Astrocyte (in vitro differentiated cells and primary cell): ENCODE measurements at places on chromosomes 5 and 9.
A peak's percentile ranks its signal among the peaks of the same experiment; 100 is the strongest.

GRCh38 chr5:4984461-4984860 lies 155.7 kb upstream of the ADAMTS16 start:
- no peaks in the 10 kb centered on the region for H3K36me3 ChIP-seq
- no peak for DNase-seq
- H3K27ac ChIP-seq: no peak overlapping the region
- no peak overlapping the region for H3K4me3 ChIP-seq
- peaks cover 2% of the 10 kb centered on the region for H3K27me3 ChIP-seq
- no peaks in the 10 kb centered on the region for H3K4me1 ChIP-seq

- H3K27ac ChIP-seq: no peak overlapping the region
- H3K36me3 ChIP-seq: no peaks in the 10 kb centered on the region
- no peak overlapping the region for H3K4me3 ChIP-seq
- DNase-seq: peak; percentile 80
Observed at GRCh38 chr5:125042261-125042890, 295.9 kb upstream of the ZNF608 start.

DNA sequence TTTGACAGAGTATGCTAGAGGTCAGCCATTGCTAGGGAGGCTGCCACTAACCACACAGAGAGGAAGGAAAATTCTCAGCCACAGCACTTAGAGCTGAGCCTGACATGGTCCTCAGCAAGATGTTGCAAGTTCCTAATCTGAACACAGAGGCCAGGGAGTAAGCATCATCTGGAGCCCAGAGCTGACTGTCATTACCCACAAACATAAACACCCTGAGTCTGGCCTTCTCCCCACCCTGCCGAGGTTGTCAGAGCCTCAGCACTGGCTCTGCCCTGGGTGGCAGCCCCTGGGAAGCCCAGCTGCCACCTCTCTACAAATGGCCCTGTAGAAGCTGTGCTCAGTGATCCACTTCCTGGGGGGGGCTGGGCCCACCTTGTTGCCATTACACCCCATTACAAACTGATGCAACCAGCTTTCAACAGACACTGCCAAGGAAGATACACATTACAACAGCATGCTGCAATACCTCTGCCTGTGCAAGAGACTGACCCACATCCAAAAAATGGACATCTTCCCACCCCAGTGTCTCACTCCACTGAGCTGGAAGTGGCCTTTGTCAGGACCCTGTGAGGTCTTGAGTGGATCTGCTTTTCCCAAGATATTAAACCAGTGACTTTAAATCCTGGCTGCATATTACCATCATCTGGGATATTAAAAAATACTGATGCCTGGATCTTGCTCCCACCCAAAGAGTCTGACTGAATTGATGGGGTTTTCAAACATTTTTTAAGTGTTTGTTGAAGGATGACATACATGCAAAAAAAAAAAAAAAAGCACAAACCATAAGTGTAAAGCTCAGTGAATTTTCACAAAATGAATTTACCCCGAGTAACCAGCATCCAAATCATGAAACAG lies 33.0 kb downstream of the IRF1 start:
- H3K27ac ChIP-seq: peak overlapping the region; percentile 78
- no peaks in the 10 kb centered on the region for H3K27me3 ChIP-seq
- peak; percentile 59 for DNase-seq
- no peak overlapping the region for H3K4me3 ChIP-seq
- peaks cover 42% of the 10 kb centered on the region for H3K4me1 ChIP-seq

DNA sequence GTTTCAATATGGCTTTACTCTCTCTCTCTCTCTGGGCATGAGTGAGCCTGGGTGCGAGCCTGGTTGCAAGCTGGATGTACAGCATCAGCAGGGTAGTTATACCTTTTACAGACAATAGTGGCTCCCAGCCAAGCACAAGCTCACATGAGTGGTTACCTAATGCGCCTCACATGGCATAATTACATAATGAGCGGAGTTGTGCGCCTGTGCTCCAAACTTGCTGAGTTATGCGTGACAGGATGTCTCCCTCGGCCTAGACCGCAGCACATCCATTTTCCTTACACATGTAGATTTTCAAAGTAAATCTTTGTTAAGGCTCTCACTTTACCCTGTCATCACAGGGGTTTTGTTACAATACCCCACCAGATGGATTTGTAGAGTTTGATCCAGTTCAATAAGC lies 233.5 kb upstream of the WWC1 start:
- DNase-seq: no peak
- H3K27me3 ChIP-seq: no peaks in the 10 kb centered on the region
- H3K4me1 ChIP-seq: no peaks in the 10 kb centered on the region
- H3K27ac ChIP-seq: no peak overlapping the region

- H3K4me1 ChIP-seq: peaks cover 36% of the 10 kb centered on the region
- H3K27ac ChIP-seq: no peak overlapping the region
- H3K27me3 ChIP-seq: no peaks in the 10 kb centered on the region
- no peak for DNase-seq
- H3K36me3 ChIP-seq: no peaks in the 10 kb centered on the region
Observed at GRCh38 chr9:121561385-121562222, 62.0 kb upstream of the GGTA1 start.

GRCh38 chr5:61755726-61756222 lies 423.7 kb downstream of the ZSWIM6 start:
- no peak overlapping the region for H3K4me3 ChIP-seq
- H3K4me1 ChIP-seq: no peaks in the 10 kb centered on the region
- no peaks in the 10 kb centered on the region for H3K27me3 ChIP-seq
- no peak overlapping the region for H3K27ac ChIP-seq
- no peaks in the 10 kb centered on the region for H3K36me3 ChIP-seq

DNA sequence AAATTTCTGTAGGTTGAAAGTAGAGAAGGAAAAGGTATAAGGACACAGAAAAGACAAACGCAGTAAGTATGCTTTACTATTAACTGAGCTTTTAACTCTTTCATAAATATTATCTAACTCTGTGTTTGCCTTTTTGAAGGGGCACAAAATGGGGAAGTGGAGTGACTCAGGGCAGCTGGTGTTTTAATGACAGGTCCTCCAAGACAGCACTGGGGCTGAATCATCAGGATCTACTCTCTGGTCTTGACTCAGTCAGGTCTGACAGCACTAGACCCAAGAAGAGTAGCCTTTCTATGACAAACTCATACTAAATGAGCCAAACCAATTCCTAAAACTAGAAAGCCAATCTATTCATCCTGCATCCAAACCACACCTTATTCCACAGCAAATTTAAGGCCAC lies 102.2 kb downstream of the APTX start:
- peak; percentile 36 for DNase-seq
- no peaks in the 10 kb centered on the region for H3K36me3 ChIP-seq
- H3K4me3 ChIP-seq: no peak overlapping the region
- H3K27ac ChIP-seq: no peak overlapping the region
- no peaks in the 10 kb centered on the region for H3K4me1 ChIP-seq
- no peaks in the 10 kb centered on the region for H3K27me3 ChIP-seq

DNA sequence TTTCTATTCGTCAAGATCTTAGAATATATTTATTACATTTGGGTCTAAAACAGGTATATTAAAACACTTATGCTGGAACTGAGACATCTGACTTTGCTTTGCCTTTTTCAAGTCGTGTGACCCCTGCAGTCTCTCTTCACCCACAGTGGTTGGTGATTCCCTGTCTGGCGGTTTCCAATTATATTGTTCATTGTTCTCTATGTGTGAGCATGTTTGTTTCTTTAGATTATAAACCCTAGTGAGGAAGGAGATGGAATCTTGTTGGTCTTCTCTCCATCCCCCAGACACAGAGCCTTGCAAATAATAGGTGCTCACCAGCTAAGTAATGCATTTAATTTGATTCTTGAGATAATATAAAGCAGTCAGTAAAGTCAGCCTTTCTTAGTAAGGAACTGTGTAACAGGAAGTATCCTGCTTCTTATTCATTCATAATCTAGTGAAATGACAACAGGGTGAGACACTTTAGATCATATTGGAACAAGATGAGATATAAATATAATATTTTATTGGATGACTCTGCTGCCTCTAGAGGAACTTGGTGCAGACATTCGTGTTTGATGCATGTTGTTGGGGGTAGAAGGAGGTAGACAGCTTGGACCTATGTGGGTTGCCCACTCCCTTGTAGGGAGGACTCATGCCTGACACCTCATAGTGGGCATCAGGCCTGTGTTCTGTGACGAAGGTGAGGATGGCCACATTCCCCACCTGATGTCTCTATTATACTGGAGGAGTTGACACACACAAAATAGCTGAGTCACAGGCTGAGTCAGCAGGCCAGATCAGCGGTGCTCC lies 88.1 kb downstream of the FGF1 start:
- H3K27me3 ChIP-seq: no peaks in the 10 kb centered on the region
- H3K4me1 ChIP-seq: peaks cover 31% of the 10 kb centered on the region
- no peaks in the 10 kb centered on the region for H3K36me3 ChIP-seq
- no peak overlapping the region for H3K4me3 ChIP-seq

DNA sequence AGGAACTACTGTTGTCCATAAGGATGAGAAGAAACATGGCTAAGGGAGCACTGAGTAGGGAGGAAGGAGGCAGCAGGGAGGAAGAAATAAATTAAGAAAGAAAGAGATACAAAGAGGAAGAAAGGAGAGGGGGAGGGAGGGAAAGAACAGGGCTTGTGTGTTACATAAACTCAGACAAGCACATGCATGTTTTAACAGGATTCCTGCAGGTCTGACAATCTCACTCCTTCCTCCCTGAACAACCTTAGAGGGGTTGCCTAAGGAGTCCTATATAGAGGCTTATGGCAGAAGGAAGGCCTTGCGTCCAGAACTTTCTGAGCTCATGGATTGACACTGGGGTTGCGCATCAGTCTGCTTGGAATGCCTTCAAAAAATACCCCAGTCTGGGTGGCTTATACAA lies 4.2 kb upstream of the KCNIP1 start:
- no peak overlapping the region for H3K27ac ChIP-seq
- H3K4me1 ChIP-seq: peaks cover 7% of the 10 kb centered on the region
- H3K4me3 ChIP-seq: no peak overlapping the region
- DNase-seq: no peak
- no peaks in the 10 kb centered on the region for H3K36me3 ChIP-seq

DNA sequence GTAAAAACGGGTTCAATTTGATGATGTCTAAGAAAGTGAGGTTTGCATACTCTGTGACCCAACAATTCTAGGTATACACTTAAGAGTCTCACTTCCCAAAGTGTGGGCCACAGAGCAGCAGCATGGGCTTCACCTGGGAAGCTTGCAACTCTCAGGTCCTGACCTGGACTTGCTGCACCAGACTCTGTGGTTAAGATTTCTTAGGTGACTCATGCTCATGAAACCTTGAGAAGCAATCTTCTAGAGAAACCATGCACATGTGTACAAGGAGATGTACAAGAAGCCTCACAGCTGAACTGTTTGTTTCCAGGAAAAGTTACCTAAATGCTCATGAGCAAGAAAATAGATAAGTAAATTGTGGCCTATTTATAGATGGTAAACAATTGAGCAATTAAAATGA lies 30.0 kb downstream of the DNAJC21 start:
- no peak overlapping the region for H3K27ac ChIP-seq
- peaks cover 4% of the 10 kb centered on the region for H3K4me1 ChIP-seq
- no peak overlapping the region for H3K4me3 ChIP-seq
- no peaks in the 10 kb centered on the region for H3K36me3 ChIP-seq
- H3K27me3 ChIP-seq: no peaks in the 10 kb centered on the region
- peak; percentile 70 for DNase-seq

DNA sequence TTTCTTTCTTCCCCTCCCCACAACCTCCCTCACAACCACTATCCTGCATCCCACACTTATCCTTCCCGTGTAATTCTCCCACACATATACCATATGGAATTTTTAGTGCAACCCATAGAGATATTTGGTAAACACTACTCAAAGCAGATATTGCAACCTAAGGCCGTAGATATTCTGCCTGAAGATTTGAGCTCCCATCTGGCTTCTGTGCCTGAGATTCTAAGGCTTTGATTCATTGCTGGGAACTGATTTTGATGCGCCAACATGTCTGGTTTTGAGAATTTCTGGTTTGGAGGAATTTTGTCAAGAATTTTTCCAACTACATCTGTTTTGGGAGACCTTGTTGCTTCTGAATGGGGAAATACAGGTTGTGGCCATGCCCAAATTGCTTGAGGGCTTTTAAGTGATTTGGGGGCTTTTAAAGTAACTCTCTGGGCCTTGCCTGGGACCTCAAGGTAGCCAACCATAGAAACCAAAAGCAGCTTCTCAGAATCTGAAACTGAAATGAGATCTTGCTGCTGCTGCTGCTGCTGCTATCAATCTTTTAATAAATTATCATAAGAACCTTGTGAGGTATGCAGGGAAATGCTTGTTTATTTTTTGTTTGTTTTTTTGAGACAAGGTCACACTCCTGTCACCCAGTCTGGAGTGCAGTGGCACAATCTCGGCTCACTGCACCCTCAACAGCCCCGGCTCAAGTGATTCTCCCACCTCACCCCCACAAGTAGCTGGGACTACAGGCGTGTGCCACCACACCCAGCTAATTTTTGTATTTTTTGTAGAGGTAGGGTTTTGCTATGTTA lies 36.2 kb downstream of the PLAC8L1 start:
- no peak overlapping the region for H3K4me3 ChIP-seq
- no peaks in the 10 kb centered on the region for H3K36me3 ChIP-seq
- no peaks in the 10 kb centered on the region for H3K4me1 ChIP-seq
- H3K27ac ChIP-seq: no peak overlapping the region
- DNase-seq: no peak

GRCh38 chr5:107381189-107381856 lies 289.4 kb downstream of the EFNA5 start:
- H3K4me3 ChIP-seq: no peak overlapping the region
- no peak overlapping the region for H3K27ac ChIP-seq
- peak; percentile 80 for DNase-seq
- no peaks in the 10 kb centered on the region for H3K36me3 ChIP-seq
- peaks cover 25% of the 10 kb centered on the region for H3K4me1 ChIP-seq
- H3K27me3 ChIP-seq: peaks cover 2% of the 10 kb centered on the region

DNA sequence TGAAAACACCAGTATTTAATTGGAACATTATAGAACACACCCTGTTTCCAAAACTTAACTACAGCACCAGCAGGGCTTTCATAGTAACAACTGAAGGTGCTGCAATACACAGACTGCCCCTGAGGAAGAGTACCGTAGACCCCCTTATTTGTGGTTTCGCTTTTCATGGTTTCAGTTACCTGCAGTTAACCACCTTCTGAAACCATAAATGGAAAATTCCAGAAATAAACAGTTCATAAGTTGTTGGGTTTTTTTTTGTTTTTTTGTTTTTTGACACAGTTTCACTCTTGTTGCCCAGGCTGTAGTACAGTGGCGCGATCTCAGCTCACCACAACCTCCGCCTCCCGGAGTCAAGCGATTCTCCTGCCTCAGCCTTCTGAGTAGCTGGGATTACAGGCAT lies 9.5 kb upstream of the GLDC start:
- DNase-seq: no peak
- H3K36me3 ChIP-seq: no peaks in the 10 kb centered on the region
- no peaks in the 10 kb centered on the region for H3K4me1 ChIP-seq
- H3K27me3 ChIP-seq: no peaks in the 10 kb centered on the region
- no peak overlapping the region for H3K4me3 ChIP-seq

GRCh38 chr5:157994906-157995519 lies 136.1 kb upstream of the CLINT1 start:
- no peaks in the 10 kb centered on the region for H3K27me3 ChIP-seq
- H3K27ac ChIP-seq: no peak overlapping the region
- H3K36me3 ChIP-seq: no peaks in the 10 kb centered on the region
